HTR-8/SVneo (cell line): ENCODE measurements at places on chromosomes 2 and 18.

DNA sequence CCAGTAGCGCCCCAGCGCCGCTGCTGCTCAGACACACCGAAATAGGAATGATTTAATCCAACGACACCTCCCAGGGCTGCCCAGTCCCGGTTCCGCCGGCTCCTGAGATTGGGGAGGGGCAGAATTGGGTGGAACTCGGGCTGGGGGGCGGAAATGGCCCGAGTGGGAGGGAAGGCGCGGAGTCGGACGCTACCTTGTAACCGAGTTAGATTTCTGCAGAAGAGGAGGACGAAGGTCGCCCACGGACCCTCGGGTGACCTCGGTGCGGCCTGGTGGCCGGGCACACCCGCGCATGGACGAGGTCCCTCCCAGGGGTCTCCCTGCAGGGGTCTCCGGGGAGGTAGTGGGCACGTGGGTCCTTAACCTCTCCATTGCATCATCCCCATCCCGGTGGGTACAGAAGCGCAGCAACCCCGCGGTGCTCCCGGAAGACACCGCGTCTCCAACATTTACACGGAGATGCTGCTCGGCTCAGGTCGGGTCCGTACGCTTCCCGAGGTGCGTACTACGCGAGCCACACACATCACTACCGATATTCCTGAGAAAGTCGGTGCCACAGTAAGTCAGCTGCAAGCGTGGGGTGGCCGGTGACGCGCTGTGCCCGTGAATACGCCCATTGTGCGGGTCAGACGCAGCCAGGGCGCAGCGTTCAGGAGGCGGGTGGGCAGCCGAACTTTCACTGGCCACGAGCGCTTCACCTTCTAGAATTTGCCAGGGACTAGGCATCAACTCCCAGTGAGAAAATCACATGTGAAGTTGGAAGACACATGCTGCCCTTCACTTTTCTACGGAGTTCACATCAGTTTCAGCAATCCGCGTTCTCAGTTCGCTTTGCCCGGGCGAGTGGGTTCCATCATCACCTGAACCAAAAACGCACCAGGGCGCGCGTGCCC is 3.0 kb downstream of the ZNF516 start:
- DNase-seq: no peak

DNA sequence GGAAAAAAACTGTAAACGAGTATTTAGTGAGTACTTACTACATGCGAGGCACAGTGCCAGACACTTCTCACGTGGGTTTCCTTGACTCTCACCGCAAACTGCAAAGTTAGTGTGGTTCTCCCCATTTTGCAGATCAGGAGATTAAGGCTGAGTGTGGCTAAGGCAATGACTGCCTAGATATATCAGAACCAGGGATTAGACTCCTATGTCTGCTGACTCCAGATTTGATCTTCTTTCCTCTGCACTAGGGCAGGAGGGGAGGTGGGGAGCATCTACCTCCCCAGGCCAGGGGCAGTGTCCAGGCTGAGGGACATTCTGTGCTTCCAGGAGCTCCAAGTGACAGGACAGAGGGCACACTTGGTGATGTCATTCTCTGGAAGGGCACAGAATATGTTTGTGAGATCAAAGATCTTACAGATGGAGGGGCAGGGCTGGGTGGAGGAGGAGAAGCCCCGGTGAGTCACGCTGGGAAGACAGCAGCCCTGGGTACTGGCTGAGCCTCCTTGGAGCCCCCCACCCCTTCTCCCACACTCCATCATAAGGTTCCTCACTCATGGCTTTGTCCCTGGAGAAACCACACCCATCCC is 92.4 kb downstream of the RHOB start:
- DNase-seq: peak; percentile 40

DNA sequence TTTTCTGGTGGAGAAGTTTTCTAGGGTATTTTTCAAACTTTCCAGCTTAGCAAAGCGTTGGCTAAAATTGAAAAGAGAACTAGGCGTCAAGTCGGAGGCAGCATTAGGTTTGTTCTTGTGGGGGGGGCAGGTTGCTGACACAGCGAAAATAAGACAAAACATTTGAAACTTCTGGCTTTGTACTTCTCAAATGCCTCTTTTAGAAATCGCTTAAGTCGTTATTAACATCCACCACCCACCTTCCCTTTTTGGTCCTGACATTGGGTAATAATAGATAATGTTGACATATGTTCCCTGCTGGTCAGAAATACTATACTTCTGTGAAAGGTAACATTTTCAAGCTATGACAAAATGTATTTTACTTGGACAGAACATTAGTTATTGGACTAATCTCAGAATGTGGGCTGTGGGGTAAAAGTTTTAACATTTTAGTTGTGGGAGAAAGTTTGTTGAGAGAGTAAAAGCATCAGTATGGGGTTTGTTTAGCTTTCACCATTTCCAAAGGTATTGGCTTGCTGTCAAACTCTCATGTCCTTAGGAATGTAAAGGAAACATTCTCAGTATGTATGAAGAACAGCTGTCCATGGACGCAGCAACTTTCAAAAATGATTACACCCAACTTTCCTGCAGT is 88.1 kb upstream of the ZEB2 start:
- no peak for DNase-seq

DNA sequence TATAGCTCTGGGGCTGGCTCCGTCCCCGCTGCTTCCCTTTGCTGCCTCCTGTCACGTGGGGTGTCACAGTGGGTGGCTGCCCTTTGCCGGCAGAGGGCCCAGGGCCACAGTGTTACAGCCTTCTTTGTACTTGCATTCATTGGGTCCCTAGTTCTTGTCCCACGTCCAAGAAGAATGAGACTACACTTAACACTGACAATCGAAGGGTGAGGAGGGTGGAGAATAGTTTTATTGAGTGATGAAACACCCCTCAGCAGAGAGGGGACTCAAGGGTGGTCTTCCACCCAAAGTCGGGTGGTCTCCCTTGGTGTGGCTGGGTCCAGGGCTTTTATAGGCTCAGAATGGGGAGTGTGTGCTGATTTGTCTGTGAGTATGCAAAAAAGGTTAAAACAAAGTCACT is 1.9 kb downstream of the ATG4B start:
- no peak for DNase-seq

DNA sequence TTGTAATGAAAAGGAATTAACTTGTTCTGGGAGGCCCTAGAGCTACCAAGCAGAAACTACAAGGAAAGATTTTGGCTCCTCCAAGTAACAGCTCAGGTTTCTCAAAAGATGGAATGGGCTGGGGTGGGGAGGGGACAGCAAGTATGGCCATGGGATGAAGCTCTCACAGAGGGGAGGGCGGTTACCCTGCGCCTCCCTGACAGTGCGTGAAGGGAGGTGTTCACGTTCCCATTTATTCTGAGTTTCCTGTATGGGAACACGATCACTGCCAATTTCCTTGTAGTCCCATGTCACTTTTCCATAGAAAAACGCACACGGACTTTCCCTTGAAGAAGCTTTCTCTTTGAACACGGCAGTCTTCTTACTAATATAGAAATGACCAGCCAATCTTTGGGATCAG is 17.0 kb downstream of the CDC42EP3 start:
- DNase-seq: no peak

- DNase-seq: no peak
These were observed 36.4 kb upstream of the FOSL2 start for GRCh38 chr2:28356095-28356911.

- DNase-seq: peak; percentile 51
These were observed 6.7 kb downstream of the COA5 start for GRCh38 chr2:98601532-98602132.

GRCh38 chr2:40259900-40260299 is 192.0 kb downstream of the SLC8A1 start:
- DNase-seq: no peak

DNA sequence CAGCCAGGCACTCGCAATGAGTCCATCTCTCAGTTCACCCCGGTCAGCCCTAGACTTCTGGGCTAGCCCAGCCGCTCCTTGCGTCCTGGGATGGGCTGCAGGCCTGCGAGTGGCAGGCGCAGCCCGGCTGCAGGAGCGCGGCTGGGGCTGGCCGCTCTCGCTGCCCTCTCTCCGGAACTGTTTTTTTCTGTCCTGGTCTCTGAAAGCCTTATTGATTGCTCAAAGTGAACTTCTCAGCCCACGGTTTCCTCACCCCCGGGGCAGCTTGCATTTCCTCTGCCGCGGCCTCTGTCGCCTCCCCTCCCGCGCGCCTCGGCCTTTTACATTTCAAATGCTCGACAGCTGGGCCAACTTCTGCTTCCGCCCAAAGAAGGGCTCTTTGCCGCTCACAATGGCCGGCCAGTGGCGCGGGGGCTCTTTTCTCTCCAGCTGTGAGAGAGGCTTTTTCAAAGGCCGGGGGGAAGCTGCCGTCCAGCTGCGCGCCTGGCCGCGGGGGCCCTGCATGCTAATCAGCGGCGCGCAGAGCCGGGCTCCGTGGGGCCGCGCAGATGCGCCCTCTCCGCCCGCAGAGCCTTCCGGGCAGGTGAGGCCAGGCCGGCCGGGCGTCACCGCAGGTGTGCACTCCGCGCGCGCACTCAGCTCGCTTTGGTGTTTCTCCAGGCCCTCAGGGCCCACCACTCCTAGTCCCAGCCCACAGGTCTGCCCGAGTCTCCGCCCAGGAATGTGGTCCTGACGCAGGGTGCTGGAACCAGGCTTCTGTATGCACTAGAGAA is 513.8 kb downstream of the RNF144A start:
- no peak for DNase-seq

DNA sequence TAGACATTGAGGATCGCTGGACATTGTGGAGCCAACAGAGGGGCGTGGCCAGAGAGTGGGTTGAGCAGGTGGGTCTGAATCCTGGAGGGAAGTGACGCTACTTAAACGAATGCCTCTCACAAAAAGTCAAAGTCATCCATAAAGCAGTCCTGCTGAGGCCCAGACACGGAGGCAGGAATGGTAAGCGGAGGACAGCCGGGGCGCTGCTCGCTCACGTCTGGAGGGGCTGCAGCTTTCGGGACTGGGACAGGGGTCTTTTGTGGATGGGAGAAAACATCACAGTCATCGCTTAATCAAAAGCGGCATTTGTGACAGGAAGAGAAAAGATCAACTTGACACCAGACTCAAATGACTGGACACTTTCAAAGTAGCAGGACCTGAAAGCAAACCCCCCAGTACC is 88.4 kb downstream of the PTGR3 start:
- DNase-seq: no peak

GRCh38 chr2:136091899-136092298 is 26.1 kb downstream of the CXCR4 start:
- no peak for DNase-seq

DNA sequence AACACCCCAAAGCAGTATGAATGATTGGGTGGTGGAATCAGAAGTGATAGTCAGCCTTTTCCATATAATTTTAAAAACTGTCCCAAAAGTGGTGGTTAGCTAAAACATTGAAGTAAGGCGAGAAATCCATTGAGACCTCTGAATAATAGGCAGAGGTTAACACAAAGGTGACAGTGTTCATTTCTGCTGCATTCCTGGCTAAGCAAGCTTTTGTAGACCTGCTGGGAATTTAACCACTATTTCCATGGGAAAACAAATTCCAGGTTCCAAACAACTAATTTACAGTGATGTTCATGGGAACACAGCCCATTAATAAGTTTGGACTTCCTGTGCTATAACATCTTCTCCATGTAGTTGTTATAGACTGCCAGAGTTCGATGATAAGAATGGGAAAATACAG is 6.3 kb upstream of the INO80D start:
- DNase-seq: no peak
